ENCODE measurements at places on chromosomes 3 and 15.

- DNase-seq: no peak
Observed at GRCh38 chr3:114884213-114884923, 262.7 kb downstream of the ZBTB20 start.

- DNase-seq: no peak
Observed at GRCh38 chr15:78438619-78439285, 736 bp downstream of the IREB2 start.

- DNase-seq: no peak
Observed at GRCh38 chr3:105466072-105466471, 99.4 kb downstream of the ALCAM start.

DNA sequence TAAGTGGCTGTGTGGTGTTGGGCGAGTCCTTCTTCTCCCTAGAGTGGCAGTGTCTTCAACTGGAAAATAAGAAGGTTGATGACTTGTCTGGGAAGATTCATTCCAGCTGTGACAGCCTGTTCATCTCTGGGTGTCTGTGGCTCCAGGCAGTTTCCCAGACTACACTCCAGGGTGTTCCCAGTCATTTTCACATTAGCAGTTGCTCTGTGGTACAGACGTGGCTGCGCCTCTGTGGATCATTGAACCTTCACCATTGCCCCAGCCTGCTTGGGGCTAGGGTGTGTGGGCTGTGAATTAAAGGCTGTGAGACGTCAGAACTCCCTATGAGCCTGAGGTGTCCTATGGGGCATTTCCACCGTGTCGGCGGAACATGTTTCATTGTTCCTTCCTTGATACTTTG is 239.6 kb upstream of the NR2E3 start:
- no peak for DNase-seq

GRCh38 chr3:36175916-36176461 is 204.3 kb upstream of the STAC start:
- no peak for DNase-seq

DNA sequence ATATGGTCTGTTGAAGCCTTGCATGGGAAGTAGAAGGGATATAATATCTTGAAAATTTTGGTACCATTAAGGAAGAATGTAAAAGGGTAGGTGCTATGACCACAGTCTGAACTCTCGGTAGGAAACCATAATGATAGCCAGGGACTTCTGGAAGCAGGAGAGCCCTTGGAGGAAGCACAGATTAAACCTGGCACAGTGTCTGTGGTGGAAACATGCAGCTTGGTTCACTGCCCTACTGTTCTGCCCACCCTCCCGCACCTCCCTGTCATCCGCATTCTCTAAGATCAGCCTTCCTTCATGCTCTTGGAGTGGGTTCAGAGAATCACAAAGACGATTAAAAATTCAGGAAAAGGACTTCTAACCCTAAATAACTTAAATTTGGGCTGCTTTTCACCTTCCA is 20.9 kb downstream of the VPS8 start:
- no peak for DNase-seq

DNA sequence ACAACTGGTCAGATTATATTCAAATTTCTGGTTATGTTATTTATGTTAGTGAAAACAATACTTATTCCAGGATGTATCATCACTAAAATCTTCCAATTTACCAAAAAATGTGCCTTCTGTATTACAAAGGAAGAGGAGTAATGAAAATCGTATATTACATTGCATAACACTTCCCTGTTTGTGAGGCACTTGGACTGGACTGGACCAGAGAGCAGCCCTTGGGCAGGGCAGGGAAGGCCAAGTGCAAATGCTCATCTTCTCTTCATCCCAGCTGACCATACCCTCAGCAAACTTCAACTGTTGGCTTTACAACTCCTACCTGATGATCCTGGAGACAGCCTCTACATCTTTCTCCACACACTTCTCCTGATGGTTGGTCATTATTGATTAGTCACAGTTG is 285.7 kb upstream of the MME start:
- DNase-seq: no peak
